Activated CD4-positive, alpha-beta T cell treated with anti-CD3 and anti-CD28 coated beads for 24 hours (primary cell): ENCODE measurements at places on chromosomes 6 and 20.

- DNase-seq: no peak
These were observed 9.2 kb upstream of the SIRPD start for GRCh38 chr20:1566701-1567100.

DNA sequence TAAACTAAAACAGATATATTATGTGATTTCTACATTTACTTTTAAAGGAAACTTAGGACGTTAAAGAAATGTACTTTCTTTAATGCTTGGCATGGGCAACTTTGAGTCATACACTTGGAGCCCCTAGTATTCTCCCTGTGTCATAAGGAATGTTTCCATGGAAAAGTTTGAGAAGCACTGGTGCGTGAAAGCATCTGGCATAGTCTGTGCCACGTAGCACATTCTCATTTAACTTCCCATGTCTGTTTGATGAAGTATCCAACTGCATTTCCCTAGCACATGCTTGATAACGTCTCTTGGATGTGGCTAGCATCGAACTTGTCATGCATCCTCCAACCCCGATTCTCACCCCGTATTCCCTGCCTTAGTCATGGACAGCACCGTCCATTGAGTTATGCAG lies 172.0 kb downstream of the TBC1D7 start:
- DNase-seq: no peak

- no peak for DNase-seq
These were observed 106.7 kb downstream of the ADGRB3 start for GRCh38 chr6:68741501-68742386.

- no peak for DNase-seq
These were observed 197.0 kb downstream of the CLIC5 start for GRCh38 chr6:45818655-45819054.

GRCh38 chr20:62387933-62388635 lies 1.2 kb downstream of the RPS21 start:
- DNase-seq: no peak

DNA sequence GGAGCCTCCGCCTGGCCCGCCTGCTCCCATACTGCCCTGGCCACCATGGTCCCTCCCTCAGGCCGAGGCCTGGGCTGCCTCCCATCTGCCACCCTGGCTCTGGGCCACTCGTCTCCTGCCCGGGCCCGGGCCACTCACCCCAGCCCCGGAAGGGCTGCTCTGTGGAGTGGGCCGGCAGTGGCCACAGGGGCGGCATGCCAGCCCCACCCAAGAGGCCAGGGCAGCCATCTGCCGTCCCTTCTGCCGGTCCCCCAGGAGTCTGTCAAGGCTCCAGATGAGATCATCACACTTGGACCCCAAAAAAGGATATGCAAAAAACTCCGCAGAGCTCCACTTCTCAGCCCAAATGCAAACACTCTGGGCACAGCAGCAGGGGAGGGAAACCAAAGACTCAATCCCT lies 23.8 kb upstream of the TLDC2 start:
- no peak for DNase-seq

GRCh38 chr6:1137849-1138248 lies 174.0 kb upstream of the FOXQ1 start:
- no peak for DNase-seq

DNA sequence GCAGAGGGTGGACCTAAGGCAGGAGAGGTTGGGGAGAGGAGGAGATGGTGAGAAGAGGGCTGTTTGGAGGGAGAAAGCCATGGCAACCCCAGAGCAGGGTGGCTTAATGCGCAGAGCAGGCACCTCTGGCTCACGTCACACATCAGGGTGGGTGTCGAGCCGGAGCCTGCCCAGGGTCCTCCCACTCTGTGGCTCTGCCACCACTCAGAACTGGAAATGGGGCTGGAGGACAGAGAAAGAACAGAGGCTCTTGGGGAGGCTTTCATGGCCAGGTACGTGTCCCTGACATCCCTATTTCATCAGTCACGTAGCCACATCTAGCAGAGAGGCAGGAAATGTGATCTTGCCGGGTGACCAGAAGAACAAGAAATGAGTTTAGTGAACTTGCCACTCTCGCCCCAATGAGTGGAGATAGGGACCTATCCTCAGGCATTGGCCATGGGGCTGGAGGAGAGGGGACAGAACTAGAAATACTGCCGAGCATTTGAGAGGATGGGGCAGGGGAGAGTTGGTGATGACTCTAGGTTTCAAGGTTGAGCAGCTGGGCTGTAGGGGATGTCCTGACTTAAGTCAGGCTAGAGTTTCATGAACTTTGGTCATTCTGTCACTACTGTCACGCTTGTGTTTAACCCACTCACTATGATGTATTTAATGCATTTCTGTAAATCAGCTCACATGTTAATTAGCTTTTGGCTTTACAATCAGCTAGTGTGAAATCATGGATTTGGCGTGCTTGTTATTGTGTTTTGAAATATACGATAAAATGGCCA lies 52.7 kb downstream of the CDH26 start:
- no peak for DNase-seq

DNA sequence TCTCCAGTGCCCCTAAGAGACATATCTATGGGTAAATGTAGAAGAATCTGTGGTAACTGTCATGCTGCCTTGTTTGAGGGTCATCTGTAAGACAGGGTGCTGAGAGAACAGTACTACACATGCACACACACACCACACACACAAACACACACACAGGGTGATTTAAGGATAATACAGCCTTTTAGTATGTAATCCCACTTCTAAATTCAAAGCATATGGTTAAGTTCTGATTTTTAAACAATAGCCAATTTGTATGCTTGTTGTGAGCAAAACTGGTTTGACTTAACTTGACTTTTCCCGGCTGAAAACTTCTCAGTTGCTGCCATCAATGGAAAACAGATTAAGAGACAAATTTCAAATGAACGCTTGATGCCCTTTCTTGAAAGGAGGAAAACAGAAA lies 241.8 kb downstream of the ADGRG6 start:
- DNase-seq: no peak

- no peak for DNase-seq
These were observed 31.3 kb upstream of the LAMP5 start for GRCh38 chr20:9483131-9483530.
